ENCODE measurements at places on chromosomes 3 and 15.

- no peak for DNase-seq
These were observed 18.8 kb downstream of the ASTE1 start for GRCh38 chr3:131007782-131008181.

GRCh38 chr15:89164712-89165211 is 56.6 kb downstream of the RLBP1 start:
- no peak for DNase-seq

- DNase-seq = no peak
These were observed 11.9 kb downstream of the WDR72 start for GRCh38 chr15:53747501-53748068.

DNA sequence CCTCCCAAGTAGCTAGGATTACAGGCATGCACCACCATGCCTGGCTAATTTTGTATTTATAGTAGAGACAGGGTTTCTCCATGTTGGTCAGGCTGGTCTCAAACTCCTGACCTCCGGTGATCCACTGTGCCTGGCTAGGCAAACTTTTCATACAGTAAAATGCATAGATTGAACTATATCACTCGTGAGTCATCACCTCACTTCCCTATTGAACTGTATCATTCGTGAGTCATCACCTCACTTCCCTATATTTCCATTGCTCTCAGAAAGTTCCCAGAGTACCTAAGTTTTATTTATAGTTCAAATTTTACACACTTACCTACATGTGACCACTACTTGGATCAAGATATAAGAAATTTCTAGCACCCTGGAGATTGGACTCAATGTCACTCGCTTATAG is 73.6 kb upstream of the ACAD9 start:
- no peak for DNase-seq

DNA sequence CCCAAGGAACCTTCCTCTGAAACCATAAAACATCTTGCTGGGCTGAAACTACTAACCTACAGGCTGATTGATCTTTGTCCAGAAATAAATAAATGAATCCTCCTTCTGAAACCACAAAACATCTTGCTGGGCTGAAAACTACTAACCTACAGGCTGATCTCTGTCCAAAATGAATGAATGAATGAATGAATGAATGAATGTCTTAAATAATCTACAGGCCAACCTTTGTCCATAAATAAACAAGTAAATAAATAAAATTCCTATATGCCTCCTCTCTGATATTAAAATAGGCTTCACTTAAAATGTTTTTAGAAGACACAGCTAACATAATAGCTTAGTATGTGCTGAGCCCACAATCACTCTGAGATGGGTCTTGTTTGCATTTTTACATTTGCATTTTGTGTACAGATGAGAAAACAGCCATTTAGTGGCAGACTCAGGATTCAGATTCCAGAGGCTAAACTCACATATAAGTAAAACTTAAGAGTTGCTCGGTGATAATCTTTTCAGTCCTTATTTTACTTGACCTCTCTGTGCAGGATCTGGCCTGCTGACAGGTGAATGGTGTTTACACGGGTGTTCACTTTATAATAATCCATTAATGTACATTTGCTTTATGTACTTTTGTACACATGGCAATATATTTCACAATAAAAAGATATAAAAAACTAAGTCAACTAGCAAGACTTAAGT is 10.4 kb downstream of the TJP1 start:
- DNase-seq = no peak

DNA sequence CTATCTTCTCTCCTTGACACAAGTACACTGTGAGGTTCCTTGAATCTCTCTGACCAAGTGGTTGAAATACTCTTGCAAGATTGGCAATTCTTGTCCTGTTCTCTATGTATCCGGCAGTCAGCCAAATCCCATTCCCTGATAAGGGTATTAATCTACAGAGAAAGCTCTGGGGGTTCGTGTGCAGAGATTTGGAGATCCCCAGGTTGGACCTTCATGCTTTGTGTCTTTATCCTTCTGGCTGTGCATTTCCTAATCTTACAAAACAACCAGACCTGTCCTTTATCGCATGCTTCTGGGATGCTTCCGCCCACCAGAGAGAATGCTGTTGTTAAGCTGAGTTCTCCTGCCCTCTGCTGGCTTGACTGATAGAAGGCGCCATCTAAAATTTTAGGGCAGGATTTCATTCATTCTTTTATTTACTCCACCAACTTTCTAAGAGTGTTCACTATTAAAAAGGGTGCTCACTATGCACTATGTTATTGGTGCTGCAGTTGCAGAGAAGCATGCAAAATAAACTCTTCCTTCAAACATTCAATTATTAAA is 8.6 kb upstream of the SST start:
- DNase-seq = no peak

GRCh38 chr3:196193133-196193735 is 18.0 kb downstream of the ZDHHC19 start:
- DNase-seq = no peak

GRCh38 chr3:134374791-134375581 is 739 bp upstream of the AMOTL2 start:
- DNase-seq = peak; percentile 72

DNA sequence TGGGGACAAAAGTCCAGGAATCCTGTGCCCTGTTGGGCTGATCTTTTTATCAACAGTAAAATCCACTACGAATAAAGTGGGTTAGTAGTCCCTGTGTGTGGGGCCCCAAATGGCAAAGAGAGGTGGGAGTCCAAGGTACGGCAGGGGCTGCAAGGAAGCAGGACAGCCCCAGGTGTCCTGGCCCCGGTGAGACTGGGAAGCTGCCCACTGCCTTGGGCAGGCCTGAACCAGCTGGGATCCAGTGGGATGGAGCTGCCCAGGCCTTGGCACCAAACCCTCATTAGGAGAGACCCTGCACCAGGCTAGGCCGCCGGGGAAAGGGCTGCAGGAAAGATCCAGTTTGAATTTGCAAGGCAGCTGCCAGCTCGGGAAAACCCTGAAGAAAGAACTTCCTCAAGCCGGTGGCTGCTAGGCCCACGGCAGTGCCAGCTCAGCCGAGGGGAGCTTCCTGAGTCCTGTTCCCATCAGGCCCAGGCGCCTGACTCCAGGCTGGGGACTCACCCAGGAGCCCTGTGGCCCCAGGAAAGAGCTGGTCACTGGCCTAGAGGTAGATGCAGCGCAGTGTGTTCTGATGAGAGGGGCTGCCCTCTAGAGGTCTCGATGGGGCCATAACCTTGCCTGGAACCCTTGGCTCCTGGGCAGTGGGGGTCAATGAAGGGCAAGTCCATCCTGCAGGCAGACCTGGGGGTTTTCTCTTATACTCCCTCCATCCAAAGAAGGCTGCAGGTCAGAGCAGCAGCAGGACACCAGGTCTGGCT is 14.4 kb upstream of the GNAI2 start:
- no peak for DNase-seq

DNA sequence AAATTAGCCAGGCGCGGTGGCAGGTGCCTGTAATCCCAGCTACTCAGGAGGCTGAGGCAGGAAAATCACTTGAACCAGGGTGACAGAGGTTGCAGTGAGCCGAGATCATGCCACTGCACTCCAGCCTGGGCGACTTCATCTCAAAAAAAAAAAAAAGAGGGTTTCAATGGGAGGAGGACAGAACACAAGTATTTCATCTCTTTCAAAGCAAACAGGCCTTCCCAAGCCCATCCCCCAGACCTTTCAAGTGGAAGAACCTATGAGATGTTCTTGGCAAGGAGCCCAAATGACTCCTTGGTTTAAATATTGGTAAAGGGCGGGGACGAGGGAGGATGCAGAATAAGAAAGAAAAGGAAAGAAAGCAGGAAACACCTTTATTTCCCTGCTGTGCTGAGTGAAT is 62.2 kb upstream of the MCF2L2 start:
- DNase-seq = peak; percentile 39

DNA sequence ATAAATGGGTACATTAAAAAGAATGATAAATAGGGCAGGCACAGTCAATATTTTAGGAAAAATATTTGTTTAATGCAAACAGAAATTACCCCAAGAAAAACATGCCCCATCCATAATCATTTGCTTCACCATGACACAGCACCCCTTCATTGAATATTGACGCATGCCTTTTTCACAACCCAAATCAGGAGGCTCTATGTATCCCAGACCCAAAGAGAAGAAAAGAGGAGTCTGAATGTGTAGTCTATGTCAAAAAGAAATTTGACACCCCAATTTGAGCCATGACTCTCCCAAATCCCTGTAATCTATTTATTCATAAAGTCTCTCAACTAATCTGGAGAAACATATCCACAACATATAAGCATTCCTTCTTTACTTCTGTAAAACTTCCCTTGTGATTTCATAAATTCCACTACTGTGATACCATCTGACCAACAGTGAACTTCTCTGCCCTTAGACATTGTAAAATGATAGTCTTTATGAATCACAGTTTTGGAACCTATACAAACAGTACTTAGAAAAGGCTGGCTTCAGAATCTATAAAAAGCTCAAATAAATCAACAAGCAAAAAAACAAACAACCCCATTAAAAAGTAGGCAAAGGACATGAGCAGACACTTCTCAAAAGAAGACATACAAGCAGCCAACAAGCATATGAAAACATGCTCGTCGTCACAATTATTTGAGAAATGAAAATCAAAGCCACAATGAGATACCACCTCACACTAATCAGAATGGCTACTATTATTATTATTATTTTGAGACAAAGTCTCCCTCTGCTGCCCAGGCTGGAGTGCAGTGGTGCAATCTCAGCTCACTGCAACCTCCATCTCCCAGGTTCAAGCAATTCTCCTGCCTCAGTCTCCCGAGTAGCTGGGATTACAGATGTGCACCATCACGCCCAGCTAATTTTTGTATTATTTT is 53.4 kb upstream of the XRN1 start:
- no peak for DNase-seq

DNA sequence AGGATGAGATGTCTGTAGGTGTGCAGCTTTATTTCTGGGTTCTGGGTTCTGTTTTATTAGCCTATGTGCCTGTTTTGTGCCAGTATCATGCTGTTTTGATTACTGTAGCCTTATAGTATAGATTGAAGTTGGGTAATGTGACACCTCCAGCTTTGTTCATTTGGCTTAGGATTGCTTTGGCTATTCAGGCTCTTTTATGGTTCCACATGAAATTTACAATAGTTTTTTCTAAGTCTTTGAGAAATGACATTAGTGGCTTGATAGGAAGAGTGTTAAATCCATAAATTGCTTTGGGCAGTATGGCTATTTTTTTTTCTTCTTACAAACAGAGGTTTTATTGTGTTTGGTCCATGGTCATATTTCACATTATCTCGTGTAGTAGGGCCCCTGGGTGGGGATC is 285.8 kb upstream of the GADL1 start:
- DNase-seq = no peak

- DNase-seq = no peak
These were observed 22.2 kb downstream of the EPHB1 start for GRCh38 chr3:134817297-134817696.

GRCh38 chr3:10248984-10249748 is 907 bp downstream of the TATDN2 start:
- no peak for DNase-seq

- no peak for DNase-seq
These were observed 400 bp downstream of the RAB43 start for GRCh38 chr3:129121016-129121791.

DNA sequence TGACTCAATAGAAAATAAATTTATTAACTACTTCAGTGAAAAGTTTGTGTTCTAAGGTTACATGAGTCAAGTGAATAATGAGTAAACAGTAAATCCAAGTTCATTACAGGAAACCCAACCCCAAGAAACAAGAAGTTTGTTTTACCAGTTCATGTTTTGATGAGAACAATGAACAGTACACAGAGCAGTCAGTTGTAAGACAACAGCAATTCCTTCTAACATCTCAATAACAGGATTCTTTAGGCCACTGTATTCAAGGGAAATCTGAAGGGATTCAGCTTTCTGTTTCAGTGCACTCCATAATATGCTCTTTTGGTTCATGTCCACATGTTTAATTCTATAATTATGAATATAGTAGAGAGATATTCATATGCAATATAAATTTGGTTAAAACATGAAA is 18.4 kb downstream of the ATR start:
- no peak for DNase-seq

- no peak for DNase-seq
These were observed 8.8 kb downstream of the ADPRH start for GRCh38 chr3:119588112-119588511.

- no peak for DNase-seq
These were observed 47.6 kb downstream of the TXNRD3 start for GRCh38 chr3:126607214-126607908.

DNA sequence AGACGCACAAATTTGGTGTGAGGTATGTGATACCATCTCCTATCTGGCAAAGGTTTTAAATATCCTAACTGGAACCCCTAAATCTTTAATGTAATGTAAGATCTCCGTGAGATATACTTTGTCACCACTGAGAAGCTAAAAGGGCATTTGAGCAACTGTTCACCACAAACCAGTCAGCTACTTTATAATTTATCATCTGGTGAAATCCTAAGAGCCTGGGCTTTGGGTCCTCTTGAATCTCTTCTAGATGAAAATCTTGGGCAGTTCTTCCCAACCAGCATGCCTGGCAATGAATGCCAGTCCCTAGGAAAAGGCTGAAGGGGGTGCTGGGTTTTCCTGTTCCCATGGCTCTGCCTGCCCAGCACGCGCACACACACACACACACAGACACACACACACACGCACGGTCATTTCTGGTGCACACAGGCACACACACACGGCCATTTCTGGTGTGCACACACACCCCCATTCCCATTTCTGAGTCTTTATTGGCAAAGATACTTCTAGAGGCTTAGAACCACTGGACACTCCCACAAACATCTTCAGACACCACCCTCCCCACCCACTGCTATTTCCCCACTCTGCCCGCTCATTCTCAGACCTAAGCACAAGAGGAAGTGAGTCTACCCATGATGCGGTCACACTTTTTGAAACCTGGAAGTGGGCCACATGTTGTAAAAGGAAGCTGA is 72.6 kb downstream of the MYO1E start:
- no peak for DNase-seq
